ENCODE measurements at places on chromosomes 16 and 17.

DNA sequence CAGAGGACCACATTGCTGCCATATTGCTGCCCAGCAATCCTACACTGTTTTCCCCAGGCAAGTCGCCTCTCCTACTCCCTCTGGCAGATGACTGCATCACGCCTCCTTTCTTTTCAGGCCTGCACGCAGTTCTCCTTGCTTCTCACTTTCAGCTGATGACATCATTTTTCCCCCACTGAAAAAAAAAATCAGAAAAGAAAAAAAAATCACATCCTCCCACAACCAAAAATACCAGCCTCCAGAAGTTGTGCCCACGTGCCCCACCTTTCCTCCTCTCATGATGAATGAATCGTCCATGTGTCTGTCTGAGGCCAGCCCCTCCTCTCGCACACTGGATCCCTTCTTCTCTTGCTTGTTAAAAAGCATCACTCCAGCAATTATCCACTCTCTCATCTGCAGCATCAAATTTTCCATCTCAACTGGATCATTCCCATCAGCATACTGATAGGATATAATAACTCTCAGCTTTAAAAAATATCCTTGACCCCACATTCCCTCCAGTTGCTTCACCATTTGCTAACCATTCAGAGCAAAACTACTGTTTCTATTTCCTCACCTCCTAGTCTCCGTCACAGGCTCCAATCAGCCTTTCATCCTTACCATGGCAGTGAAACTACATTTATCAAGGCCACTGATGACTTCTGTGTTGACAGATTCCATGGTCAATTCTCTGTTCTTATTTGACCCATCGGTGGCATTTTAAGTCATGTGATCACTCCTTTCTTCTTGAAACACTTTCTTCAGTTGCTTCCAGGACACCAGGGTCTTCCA lies 30.1 kb upstream of the DYNLL2 start:
- DNase-seq, result peak; percentile 7

DNA sequence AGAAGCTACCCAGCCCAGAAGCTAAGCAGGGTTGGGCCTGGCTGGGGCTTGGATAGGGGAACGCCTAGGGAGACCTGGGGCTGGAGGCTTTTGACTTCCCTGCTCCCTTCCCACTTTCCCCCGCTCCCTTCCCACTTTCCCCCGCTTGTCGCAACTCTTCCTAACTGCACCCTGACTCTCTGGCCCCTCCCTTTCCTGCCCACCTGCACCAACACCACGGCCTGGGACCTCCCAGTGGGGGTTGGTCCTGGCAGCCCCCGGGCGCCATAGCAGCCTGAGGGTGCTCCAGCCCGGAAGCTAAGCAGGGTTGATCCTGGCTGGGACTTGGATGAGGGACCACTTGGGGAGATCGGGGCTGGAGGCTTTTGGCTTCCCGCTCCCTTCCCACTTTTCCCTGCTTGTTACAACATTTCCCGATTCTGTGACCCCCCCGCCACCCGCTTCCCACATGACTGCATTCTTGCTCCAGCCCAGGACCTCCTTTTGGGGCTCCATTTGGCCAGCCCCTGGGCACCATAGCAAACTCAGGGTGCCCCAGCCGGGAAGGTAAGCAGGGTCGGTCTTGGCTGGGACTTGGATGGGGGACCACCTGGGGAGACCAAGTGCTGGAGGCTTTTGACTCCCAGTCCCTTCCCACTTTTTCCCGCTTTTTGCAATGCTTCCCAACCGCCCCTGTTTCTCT lies 2287.0 kb downstream of the TP53TG3F start:
- no peak for DNase-seq

DNA sequence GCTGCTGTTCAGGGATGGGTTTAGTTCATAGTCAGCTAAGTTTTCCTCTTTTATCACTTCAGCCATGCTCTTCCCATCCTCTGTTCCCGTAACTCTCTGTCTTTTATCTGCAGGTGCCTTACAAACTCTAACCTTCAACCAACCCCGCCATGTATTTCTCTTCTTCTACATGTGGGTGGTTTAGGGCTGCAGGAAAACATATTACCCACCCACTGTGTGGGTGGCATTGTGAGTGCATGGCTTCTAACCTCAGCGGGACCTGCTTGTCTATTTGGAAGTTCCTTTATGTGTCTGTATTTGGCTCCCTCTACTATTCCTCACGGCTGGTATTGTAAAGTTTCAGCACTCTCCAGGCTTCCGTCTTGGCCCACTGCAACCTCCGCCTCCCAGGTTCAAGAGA lies 39.0 kb upstream of the TANC2 start:
- DNase-seq, result no peak

DNA sequence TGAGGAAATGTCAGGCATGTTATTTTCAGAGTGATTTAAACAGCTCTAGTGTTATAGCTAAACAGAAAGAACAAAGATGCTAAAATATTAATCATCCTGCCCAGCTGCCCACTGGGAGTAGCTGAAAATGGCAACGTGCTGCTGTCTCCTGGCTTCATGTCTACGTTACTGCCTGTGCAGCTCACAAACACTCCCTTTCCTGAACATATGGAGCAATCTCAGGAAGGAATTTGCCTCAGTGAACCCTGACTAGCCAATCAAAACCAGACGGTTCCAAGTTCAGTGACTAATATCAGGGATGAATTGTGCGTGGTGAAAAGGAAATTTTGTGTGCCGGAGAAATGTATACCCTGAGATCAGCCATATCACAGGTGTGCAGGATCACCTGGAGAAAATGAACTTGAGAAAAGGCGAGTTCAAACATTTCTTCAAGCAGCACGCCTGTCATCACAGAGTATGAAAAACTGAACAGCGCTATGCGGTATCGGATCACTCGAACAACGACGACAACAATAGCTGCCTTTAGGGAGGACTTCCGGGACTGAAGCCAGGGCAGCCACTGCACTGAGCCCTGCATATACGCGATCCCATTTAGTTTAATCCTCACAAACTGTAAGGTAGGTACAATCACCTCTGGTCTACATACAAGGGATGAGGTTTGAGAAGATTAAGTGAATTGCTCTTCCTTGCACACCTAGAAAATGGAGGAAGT lies 110.3 kb downstream of the STX8 start:
- DNase-seq, result no peak

- DNase-seq, result no peak
Measured at GRCh38 chr17:4582691-4583090, 1.6 kb upstream of the SMTNL2 start.

- DNase-seq, result no peak
Measured at GRCh38 chr16:77328274-77328673, 106.6 kb downstream of the ADAMTS18 start.

DNA sequence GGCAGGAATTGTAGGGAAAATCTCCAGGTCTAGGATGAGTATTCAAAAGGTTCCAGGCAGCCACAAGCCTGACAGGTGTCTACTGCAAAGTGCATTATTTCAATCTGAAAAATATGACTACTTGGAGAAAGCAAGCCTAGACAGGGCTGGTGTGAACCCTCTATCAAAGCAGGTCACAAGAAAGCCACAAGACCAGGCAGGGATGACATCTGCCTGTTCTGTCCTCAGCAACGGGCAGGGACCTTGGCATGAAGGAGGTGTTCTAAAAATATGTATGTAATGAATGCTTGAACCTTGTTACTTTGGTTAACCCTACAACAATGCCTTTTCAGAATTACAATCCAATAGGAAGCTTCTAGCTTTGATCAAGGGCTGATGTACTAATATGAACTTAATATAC lies 1.2 kb upstream of the COX6A2 start:
- DNase-seq, result no peak

GRCh38 chr16:25060920-25061319 lies 45.8 kb upstream of the ARHGAP17 start:
- DNase-seq, result no peak

DNA sequence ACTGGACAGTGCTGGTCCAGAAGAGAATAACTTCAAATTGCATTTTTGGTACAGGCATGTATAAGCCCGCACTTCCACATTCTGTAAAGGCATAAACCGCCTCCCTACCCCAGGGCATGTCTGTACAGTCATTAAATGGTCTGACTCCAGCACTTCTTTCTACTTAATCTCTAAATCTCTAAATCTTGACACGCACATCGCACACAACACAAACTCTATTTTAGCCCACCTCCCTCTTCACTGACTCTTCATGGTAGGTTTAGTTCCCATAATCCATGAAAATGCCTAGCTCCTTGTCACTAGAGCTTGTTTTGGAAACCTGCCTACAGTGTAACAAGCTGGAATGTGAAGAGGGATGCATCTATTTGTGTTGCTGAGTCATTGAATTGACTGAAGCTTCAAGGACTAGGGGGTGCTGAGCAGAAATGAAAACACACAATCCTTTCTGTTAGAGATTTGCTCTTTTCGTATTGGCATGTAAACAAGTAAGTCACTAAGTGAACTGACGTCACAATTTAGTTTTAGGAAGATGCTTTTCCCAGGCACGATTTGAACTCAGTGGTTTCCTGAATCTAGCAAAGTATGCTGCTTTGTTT lies 1.6 kb upstream of the DUSP14 start:
- no peak for DNase-seq

DNA sequence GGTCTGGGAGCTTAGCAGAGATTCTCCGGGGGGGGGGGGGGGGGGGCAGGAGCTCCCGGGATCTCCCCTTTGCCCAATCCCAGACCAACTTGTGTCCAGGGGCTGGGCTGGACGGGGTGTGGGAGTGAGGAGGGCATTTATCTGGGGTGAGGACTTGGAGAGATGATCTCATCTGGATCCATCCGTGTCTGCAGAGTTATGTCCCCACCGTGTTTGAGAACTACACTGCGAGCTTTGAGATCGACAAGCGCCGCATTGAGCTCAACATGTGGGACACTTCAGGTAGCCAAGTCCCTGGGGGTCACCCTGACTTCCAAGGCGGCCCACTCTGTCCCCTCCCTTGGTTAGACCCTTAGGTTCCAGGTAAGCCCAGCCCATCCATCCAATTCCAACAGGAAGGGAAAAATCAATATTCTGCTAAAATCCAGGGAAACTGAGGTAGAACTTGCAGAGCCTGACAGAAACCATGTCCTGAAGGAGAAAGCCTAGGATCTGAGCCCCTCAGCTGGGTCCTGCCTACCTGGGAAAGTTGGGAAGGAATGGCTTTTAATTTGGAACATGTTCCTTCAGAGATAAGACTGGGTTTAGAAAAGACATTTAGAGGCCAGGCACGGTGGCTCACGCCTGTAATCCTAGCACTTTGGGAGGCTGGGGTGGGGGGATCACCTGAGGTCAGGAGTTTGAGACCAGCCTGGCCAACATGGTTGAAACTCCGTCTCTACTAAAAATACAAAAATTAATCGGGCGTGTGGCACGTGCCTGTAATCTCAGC lies 921 bp downstream of the RND2 start:
- no peak for DNase-seq

- DNase-seq, result no peak
Measured at GRCh38 chr17:79901131-79901530, 61.9 kb upstream of the CBX4 start.

DNA sequence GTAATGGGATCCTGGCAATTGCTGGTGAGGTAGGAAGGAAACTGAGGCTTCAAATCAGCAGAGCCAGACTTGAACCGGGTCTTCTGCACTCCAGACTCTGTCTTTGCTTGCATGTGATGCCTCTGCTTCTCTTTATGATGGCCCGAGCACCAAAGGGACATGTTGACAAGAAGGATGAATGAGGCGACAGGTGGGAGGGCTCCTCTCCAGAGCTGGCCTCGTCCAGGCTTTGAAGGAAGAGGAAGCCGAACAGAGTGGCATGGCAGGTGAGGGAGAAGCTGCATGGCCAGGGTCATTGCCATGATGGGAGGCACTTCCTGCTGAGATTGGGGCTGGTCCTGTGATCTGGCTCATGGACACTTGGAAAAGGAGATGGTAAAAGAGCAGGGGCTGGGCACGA lies 40.8 kb downstream of the AKAP1 start:
- no peak for DNase-seq

- no peak for DNase-seq
Measured at GRCh38 chr16:69319381-69319780, 8.2 kb downstream of the VPS4A start.

DNA sequence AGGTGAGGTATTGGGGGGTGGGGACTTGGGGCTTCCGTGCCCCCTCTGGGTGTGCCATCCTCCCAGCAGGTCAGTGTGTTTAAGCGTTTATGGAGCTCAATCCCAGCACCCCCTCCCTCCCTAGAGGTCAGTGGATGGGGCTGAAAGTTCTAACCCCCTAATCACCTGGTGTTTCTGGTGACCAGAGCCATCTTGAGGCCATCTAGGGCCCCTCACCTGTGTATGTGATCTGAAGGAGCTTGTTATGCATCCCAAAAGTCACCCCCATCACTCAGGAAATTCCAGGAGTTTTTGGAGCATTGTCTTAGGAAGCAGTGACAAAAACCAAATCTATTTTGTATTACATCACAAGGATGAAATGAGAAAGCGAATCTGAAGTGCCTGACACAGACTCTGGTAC lies 67.8 kb upstream of the NOL11 start:
- no peak for DNase-seq

DNA sequence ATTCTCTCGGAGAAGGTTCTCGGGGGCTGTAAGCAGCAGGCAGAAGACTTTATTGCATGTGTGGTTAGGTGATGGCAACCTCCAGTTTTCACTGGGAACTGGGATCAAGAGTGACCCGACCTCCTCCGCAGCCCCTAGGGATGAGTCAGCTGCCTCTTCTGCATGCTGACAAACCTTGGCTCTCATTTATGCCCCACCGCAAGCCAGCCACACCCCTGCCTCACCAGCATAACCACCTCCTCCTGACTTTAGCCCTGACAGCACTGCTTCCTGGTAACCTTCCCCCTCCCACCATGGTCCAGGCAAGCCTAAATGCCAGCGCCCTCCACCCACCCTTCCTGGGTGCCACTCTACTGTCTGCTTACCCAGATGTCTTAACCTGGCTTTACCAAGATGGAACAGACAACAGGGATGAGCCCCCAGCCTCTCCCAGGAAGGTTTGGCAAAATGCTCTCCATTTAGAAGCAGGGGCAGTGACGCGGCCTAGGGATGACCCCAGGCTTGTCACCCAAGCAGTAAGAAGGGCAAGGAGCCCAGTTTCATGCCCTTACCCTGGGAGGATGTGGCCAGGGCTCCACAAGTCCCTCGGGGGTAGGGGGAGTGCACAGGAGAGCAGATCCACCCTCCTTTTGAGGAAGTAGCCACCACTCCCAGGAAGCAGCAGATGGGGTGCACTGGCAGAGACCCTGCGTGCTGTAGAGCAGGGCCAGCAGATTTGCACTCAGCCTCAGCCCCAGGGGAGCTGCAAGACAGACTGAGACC lies 73.5 kb downstream of the GOSR1 start:
- no peak for DNase-seq

GRCh38 chr17:81551458-81552243 lies 502 bp downstream of the FAAP100 start:
- DNase-seq, result no peak

GRCh38 chr16:49740256-49740655 lies 115.7 kb downstream of the ZNF423 start:
- no peak for DNase-seq
